ENCODE measurements at places on chromosomes 7 and 10.

- H3K4me1 ChIP-seq: peaks cover 11% of the 10 kb centered on the region
- H3K4me3 ChIP-seq: no peak overlapping the region
- no peak for DNase-seq
These were observed 5.9 kb downstream of the GCK start for GRCh38 chr7:44183386-44183785.

GRCh38 chr7:96135241-96135640 lies 186.7 kb downstream of the SLC25A13 start:
- no peaks in the 10 kb centered on the region for H3K36me3 ChIP-seq
- no peak for DNase-seq
- H3K27ac ChIP-seq: no peak overlapping the region
- peaks cover 10% of the 10 kb centered on the region for H3K4me1 ChIP-seq

GRCh38 chr7:102830197-102830596 lies 81.4 kb downstream of the FAM185A start:
- no peaks in the 10 kb centered on the region for H3K4me1 ChIP-seq
- DNase-seq: no peak
- no peak overlapping the region for H3K4me3 ChIP-seq
- H3K27ac ChIP-seq: no peak overlapping the region
- peaks cover 32% of the 10 kb centered on the region for H3K36me3 ChIP-seq

DNA sequence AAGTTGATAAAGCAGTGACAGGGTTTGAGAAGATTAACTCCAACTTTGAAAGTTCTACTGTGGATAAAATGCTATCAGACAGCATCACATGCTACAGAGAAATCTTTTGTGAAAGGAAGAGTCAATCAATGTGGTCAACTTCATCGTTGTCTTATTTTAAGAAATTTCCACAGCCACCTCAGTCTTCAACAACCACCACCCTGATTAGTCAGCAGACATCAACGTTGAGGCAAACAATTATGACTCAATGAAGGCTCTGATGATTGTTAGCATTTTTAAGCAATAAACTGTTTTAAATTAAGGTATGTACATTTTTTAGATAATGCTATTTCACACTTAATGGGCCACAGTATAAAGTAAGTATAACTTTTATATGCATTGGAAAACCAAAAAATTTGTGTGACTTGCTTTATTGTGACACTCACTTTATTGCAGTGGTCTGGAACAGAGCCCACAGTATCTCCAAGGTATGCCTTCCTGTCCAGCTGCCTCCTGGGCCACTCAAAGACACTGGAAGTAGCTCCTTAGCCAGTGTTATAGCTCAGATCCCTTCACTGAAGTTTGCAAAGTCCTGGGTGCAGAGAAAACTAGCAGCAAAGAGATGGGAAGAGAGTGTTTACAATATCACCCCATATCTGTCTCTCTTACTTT lies 293.1 kb downstream of the ARHGAP12 start:
- no peaks in the 10 kb centered on the region for H3K27me3 ChIP-seq
- H3K4me1 ChIP-seq: no peaks in the 10 kb centered on the region
- no peak overlapping the region for H3K27ac ChIP-seq
- no peaks in the 10 kb centered on the region for H3K36me3 ChIP-seq
- H3K4me3 ChIP-seq: no peak overlapping the region

DNA sequence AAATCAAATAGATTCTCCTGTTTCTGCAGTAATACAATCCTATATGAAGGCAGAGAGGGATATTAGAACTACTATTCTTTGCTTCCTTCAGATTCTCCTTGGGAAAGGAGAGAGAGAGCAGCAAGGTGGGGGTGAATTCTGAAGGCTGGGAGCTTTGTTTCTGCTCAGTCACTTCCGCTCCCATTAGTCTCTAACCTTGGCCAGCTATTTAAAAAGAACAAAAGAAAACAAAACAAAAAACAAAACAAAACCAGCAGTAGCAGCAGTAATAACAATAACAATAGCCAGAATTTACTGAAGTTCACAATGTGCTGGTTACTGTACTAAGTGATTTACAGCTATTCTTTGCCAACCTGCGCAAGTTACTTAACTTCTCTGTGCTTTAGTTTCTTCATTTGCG lies 9.9 kb downstream of the GPR85 start:
- H3K36me3 ChIP-seq: no peaks in the 10 kb centered on the region
- H3K4me3 ChIP-seq: no peak overlapping the region
- no peaks in the 10 kb centered on the region for H3K27me3 ChIP-seq
- H3K4me1 ChIP-seq: no peaks in the 10 kb centered on the region
- H3K27ac ChIP-seq: no peak overlapping the region

DNA sequence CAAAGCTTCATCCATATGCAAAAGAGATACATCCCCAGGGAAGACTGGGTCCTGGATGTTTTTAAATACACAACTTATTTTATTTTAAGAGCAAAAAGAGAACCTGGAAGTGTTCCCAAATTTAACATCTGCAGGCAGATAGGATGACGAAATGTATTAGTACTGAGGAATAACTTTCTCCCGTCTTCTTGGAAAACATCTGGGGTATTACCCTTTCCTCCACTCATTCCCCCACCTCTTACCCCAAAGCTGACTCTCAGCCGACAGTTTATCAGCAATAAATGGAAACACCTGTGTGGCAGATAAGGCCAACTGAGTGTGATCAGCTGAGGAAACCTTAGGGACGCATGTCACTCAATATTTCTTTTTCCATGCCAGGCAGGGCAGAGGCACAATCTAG lies 435.6 kb upstream of the NPVF start:
- no peaks in the 10 kb centered on the region for H3K27me3 ChIP-seq
- H3K27ac ChIP-seq: no peak overlapping the region
- no peak overlapping the region for H3K4me3 ChIP-seq
- H3K36me3 ChIP-seq: no peaks in the 10 kb centered on the region

DNA sequence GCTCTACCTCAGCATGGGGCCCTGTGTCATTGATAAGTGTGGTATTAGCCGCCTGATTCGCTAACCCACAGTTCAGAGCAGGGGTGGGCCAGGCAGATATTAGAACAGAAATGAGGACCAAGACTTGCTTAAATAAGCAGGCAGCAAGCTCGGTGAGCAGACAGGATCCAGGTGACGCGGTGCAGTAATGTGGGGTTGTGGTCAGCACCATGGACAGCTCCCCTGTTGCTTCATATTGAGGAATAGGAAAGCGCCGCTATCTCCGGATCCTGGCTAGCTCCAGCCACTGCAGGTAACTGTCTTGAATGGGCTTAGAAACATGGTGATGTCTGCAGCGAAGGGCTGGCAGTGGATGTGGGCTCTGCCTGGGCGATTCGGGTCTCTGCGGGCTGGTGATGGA lies 51.3 kb upstream of the GPR26 start:
- H3K4me1 ChIP-seq: no peaks in the 10 kb centered on the region
- peaks cover 15% of the 10 kb centered on the region for H3K27me3 ChIP-seq
- H3K36me3 ChIP-seq: no peaks in the 10 kb centered on the region
- H3K4me3 ChIP-seq: no peak overlapping the region

DNA sequence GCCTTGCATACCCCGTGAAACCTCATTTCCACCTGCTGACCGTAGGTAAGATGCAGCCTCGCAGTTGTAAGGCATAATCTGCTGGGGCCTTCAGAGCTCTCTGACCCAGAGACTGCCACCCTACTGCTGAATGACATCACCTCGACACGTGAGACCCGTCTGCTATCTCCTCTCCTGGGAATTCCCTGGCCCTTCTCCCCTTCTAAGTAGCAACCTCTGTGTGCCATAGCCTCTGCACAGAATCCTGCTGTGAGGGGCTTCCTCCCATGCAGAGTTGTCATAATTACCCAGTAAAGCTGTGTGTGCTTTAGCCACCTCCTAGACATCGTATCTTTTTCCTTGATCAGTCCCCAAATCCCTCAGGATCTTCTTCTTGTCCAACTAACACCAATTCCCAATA lies 106.7 kb downstream of the CACNB2 start:
- no peak overlapping the region for H3K27ac ChIP-seq
- no peaks in the 10 kb centered on the region for H3K4me1 ChIP-seq
- H3K4me3 ChIP-seq: no peak overlapping the region
- no peaks in the 10 kb centered on the region for H3K27me3 ChIP-seq
- no peak for DNase-seq
- no peaks in the 10 kb centered on the region for H3K36me3 ChIP-seq

DNA sequence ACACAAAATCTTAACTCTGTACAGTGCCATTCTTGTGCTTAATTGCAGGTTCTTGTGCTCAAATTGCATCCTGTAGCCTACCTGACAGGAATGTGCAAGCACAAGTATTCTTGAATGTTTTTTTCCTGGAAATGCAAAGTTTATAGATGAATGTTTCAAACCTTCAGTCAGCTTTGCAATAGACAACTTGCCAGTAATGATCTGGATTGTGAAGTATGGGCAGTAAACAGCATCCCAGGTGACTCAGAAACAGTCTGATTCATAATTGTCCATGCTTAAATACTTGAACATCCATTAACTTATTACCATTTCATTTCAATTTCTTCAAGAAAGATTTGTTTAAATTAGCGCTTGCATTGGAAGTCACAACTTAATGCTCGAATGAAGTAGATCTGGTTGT lies 347.2 kb downstream of the SDK1 start:
- no peak overlapping the region for H3K27ac ChIP-seq
- no peak overlapping the region for H3K4me3 ChIP-seq
- H3K36me3 ChIP-seq: no peaks in the 10 kb centered on the region
- H3K27me3 ChIP-seq: no peaks in the 10 kb centered on the region
- no peak for DNase-seq

Measured in esophagus squamous epithelium (tissue), 5 donors.